GM23248 (cell line): ENCODE measurements at places on chromosomes 2 and 18. TPM values are rescaled to one million over a fixed set of nuclear protein-coding genes. Genes with fewer than 3 reads are reported as not detected.

The CCDC85A gene
- total RNA-seq, result 4.2 and 9.9 TPM in 2 replicates

The EVX2 gene
- not detected in 2 replicates for total RNA-seq

The GAD1 gene
- total RNA-seq, result 0.13 and 2.6 TPM in 2 replicates

GRCh38 chr2:1595274-1595673, 149.0 kb downstream of the PXDN start:
- no peak for DNase-seq

GRCh38 chr2:127844973-127845372, 13.0 kb downstream of the POLR2D start:
- DNase-seq, result no peak

GRCh38 chr2:50449306-50449705, 582.6 kb downstream of the NRXN1 start:
- no peak for DNase-seq

- DNase-seq, result no peak
Measured at GRCh38 chr2:170140561-170140960, 37.4 kb upstream of the MYO3B start.

The HOXD12 gene
- total RNA-seq, result 0.22 TPM in 1 of 2 replicates, not detected in the other

- peak; percentile 72 for DNase-seq
Measured at GRCh38 chr2:65630643-65631042, 198.2 kb upstream of the SPRED2 start.

DNA sequence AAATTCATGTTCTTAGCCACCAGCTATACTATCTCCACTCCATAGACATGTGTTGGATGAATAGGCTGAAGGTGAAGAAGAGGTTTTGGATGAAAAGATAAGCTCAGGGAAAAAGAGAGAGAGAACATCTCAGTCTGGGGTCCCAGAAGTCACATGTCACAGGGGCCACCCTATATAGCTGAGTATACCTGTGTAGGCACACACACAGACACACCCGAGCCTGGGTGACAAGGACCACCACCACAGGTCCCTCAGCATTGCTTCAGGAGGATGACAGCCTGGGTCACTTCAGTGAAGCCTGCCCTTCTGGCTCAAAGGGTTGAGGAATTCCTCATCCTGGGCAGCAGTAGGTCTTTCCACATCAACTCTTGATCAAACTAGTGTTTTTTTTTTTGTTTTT, 56.2 kb downstream of the POLR1A start:
- DNase-seq, result no peak

The SLC19A3 gene
- 0.65 and 0.89 TPM in 2 replicates for total RNA-seq
